Activated naive CD8-positive, alpha-beta T cell treated with anti-CD3 and anti-CD28 coated beads for 36 hours (primary cell): ENCODE measurements at places on chromosomes 5 and 9. TPM values are rescaled to one million over a fixed set of nuclear protein-coding genes. Genes with fewer than 3 reads are reported as not detected.

- DNase-seq, result no peak
These were observed 375.7 kb downstream of the NTRK2 start for GRCh38 chr9:85045271-85045670.

DNA sequence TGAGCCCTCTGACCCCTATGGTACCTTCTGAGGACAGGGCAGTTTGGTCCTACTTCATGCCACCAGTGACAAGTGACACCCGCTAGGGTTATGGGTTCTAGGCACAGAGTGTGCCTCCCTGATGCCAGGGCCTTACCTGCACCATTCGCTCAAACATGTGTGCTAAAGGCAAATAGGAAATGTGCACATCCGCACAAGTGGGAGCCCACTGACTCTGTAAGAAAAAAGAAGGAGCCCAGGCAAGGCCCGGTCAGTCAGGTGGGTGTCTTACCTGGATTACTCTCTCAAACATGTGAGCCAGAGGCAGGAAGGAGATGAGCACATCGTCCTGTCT lies 29.1 kb upstream of the MEIKIN start:
- DNase-seq, result no peak

GRCh38 chr5:96083361-96083881 lies 121.8 kb upstream of the ELL2 start:
- no peak for DNase-seq

DNA sequence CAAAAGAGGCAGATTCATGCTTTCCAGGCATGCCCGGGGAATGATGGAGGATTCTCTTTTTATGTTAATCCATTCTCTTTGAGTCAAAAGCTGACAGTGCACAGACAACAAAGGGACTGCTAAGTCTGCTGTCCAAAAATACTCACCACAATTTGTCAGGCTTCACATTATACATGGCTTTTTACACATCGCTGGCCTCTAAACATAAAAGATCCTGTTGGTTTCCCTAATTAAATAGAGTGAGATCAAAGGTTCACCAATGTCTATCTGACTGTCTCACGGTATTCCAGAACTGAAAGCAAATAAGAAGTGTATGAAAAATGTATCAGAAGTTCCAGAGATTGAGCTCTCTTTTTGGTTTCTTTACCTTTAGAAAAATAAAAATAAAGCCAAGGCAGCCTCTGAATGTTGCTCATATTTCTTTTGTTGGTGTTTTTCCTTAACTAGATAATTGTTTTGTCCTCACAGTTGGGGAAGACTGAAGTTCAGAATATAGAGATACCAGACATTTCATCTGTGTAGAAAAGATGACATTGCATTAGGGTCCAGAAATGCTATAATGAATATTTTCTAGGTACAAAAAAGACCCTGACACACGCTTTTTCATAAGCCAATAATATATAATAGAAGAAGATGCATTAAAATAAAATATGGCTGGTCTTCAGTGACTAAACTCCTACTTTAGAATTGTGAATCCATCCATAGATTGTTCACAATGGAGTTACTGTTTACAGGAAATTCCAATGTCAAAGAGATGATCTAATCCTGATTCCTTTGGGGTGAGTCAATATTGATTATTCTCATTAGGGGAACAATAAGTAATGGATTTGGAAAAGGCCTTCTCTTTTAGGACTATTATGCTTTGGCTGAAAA lies 688.2 kb upstream of the CDH6 start:
- DNase-seq, result no peak

- peak; percentile 57 for DNase-seq
These were observed 1.0 kb downstream of the ANKH start for GRCh38 chr5:14870337-14871213.

- DNase-seq, result no peak
These were observed 54.6 kb upstream of the ABCA1 start for GRCh38 chr9:104982543-104982942.

- DNase-seq, result no peak
These were observed 33.2 kb downstream of the SLC31A2 start for GRCh38 chr9:113183956-113184488.

DNA sequence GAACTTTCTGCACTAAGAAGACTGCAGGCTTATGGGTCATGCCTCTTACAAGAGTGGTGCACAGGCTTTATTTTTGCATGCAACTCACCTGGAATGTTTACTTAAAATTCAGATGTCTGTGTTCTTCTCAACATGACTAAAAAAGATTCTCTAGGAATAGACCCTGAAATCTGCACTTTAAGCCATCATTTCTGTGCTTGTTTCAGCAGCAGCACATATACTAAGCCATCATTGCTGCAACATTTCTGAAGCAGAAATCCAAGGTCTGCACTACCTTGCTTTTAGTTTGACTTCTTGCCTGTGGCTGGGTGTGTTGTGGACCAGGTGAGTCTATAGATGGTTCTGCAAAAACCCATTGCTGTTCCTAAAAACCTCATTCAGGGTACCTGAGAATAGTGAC lies 156.8 kb downstream of the CEP120 start:
- DNase-seq, result no peak

DNA sequence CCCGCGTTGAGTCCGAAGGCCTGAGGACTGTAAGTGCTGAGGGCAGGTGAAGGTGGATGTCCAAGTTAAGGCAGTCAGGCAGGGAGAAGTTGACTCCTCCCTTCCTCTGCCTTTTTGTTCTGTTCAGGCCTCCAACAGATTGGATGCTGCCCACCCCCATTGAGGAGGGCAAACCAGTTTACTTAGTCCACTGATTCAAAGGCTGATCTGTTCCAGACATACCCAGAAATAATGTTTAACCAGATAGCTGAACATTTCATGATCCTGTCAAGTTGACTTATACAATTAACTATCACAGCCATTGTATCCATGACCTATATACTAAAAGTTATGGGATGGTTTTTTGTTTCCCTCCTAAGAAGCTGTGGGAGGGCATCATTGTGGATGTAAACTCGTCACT lies 8.3 kb upstream of the TEX48 start:
- no peak for DNase-seq

DNA sequence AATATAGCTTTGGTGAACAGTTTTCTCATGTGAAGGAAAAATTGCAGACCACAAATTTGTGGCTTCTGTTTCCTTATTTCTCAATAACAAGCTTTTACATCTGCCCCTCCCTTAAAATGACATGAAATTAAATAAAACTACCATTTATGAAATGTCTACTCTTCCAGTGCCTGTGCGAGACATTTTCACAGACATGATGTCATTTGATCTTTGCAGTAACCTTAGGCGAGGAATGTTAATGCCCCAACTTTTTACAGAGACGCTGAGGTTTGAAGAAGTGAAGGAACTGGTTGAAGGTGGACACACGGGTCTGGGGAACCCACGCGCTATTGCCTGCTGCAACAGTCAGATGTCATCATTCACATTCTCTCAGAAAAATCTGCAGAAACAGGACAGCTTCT lies 61.5 kb downstream of the OSTF1 start:
- no peak for DNase-seq

- no peak for DNase-seq
These were observed 30.2 kb downstream of the SREK1 start for GRCh38 chr5:66174338-66174737.

DNA sequence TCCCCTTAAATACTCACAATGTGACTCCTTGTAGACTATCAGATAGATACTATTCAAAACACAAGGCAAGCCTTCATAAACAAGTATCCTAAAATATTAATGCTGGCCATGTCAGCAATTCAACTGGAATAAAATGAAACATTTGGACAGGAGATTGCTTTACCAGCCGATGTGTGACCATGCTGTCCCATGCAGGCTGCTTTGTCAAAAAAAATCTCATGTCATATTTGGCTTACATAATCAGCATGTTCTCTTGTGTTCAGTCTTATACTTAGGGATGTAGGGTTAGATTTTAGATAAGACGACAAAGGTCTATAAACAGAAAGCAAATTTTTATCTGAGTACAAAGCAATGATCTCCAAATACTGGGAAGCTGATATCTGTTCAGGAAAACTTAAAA lies 108.5 kb downstream of the NR6A1 start:
- DNase-seq, result no peak

DNA sequence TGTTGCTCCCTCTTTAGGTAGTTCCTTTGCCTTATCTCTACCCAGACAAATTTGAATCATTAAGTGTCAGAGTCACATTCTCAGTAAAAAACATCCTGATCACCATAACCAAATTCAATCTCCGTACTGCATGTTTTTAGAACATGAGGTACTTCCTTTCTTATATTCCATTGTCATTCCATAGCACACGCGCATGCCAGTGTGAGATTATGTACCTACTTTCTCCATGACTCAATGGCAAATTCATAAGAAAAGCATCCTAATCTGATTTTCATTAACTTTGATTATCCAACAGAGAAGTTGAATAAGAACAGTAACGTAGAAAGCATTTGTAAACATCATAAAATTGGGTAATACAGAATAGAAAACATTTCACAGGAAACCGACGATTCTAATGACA lies 1118.6 kb upstream of the CDH9 start:
- no peak for DNase-seq

- DNase-seq, result no peak
These were observed 8.3 kb upstream of the LCN1 start for GRCh38 chr9:135512904-135513303.

DNA sequence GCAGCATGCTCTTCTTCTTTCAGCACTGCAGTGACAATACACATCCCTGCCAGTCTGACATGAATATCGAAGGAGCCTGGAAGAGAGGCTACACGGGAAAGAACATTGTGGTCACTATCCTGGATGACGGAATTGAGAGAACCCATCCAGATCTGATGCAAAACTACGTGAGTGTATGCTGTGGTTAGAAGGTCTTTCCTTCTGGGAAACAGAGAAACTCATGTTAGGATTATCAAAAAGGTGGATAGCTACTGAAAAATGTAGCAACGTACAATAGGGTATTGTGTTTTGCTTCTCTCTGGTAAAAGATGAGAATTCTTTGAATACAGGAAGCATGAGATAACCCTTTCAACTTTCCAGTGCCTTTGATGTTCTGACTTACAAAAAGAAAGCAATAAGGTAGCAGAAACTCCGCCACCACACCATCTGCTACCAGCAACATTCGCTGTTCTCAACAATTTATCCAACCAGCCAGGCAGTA lies 133.3 kb downstream of the PCSK5 start:
- peak; percentile 36 for DNase-seq

GRCh38 chr9:82423700-82424099 lies 435.1 kb downstream of the SPATA31D1 start:
- DNase-seq, result no peak

DNA sequence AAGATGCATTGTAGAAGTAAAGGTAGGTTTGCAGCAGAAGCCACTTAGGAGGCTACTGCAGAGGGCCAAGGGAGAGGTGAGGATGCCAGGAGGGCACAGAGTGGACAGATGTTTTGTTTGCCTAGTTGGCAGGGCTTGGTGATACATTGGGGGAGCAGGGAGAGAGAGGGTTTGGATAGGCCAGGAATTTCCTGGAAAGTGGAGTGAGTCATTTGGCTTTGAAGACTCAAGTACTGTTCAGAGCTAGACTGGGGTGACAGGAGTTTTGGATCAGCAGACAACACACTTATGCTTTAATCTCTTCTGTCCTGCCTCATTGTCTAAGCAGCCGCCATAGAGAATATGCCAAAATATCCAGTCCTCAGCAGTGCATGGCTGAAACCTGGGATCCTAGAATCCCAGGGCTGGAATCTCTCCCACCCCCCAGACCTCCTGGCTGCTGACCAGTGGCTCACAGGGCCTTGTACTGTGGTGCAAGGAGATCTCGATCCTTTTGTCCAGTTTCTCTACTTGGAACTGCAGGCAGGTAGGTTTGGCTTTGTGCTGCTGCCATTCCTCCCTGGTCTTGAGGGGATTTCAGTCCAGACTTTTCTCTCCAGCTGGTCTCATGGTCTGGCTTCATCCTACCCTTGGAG lies 11.0 kb downstream of the TMEM268 start:
- DNase-seq, result no peak

GRCh38 chr5:99020698-99021048 lies 91.9 kb upstream of the CHD1 start:
- DNase-seq, result no peak

DNA sequence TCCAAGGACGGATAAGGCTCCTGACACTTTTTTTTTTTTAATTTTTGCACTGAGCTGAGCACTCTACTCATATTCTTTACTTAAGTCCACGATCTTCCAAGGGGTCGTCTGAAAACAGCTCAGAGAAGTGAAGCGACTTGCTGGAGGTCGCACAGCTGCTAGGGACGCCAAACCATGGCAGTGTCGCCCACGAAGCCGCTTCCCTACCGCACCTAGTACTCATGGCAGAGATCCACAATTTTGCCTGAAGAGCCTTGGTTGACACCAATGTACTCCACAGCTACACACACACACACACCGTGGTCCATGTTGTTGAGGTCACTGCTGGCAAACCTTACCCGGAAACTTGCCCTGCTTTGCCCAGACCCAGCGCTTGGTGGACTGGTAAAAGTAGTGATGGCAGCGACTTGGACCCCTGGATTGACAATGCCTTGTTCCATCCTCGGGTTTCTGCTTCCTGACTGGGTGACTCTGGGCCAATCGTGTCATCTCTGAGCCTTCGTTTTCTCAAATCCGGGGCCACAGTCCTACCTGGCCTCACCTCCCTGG lies 521 bp upstream of the SLIT3 start:
- DNase-seq, result no peak

The S100Z gene
- total RNA-seq, result 0.23 TPM

The SFXN1 gene
- total RNA-seq, result 523 TPM

The SLC6A3 gene
- not detected for total RNA-seq

The CEL gene
- 2.3 TPM for total RNA-seq

The KIF24 gene
- total RNA-seq, result 6.5 TPM

The FGD3 gene
- 42.9 TPM for total RNA-seq

The SPAAR gene
- total RNA-seq, result not detected

The KCNT1 gene
- total RNA-seq, result not detected

The SPDL1 gene
- 50.4 TPM for total RNA-seq

The SPATA31D4 gene
- total RNA-seq, result not detected

The WDR36 gene
- total RNA-seq, result 79.7 TPM

The PLEKHG4B gene
- total RNA-seq, result 0.06 TPM
